CD4-positive, alpha-beta T cell treated with Interleukin-10 for 1 hour (primary cell): ENCODE measurements at places on chromosomes 5 and 9.

DNA sequence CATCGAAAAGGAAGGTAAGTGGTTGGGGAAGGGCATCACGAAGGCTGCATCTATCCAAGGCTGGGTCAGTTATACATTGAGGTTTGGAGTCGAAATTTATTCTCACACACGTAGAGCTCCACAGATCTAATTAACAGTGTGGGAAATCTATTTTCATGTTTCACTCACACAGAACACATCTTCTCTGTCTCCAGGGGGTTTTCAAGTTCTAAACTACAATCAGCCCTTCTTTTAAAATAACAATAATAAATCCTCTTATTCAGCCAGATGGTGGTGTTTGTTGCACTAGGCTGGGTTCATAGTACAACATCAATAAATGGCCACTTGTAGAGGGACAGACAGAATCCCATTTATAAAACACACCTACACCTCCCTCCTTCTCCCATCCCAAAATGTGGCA, 174.5 kb upstream of the KLF9 start:
- DNase-seq = no peak

DNA sequence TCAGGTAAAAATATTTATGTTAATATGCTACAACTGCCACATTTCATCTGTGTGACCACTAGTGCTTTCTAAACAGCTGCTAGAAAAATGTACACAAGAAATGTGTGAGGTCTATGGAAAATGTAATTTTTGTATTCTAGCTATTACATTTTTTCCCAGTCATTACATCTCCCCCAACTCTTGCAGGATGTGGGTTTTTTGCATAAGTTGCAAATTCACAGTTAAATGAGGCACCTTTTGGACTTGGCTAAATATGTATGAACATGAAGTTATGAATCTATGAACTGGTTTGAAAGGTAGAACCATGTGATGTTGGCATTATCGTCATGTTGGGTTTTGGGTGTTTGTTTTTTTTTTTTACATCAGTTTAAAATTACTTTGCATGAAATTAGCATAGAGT, 590.4 kb upstream of the WWC1 start:
- no peak for DNase-seq

DNA sequence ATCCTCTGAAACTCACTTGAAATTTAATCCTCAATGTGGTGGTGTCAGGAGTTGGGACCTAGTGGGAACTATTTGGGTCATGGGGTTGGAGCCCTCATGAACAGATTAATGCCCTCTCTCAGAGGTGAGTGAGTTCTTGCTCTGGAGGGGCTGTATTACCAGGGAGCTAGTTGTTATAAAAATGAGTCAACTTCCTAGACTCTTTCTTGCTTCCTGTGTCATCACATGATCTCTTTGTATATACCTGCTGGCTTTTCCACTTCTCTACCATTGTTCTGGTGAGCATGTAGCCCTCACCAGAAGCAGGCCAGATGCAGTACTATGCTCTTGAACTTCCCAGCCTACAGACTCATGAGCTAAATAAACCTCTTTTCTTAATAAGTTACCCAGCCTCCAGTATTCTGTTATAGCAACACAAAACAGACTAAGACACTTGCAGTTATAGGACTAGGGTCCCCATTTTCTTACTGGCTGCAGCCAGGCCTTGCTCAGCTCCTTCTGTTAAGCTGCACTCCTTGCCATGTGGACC, 127.5 kb downstream of the SUSD1 start:
- no peak for DNase-seq

DNA sequence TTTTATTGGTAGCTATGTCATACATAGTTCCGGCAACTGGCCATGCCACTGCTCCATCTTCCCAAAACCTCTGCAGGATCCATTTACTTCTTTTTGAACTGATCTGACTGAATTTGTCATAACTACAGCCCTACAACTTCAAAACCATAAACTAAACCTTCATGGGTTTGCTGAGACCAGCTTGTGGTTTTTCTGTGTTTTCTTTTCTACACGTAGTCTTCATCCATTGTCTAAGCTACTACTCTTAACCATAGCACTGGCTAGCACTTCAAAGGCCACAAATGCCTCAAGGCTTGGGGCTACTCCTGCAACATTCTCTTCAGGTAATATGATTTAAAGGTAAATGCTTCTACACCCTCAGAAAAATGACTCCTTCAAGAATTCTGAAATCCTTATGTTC, 9.0 kb upstream of the KIF2A start:
- DNase-seq = no peak

- no peak for DNase-seq
Measured at GRCh38 chr9:16029796-16030363, 477.0 kb downstream of the CCDC171 start.

GRCh38 chr5:59449905-59450644, 443.5 kb downstream of the PDE4D start:
- DNase-seq = no peak

DNA sequence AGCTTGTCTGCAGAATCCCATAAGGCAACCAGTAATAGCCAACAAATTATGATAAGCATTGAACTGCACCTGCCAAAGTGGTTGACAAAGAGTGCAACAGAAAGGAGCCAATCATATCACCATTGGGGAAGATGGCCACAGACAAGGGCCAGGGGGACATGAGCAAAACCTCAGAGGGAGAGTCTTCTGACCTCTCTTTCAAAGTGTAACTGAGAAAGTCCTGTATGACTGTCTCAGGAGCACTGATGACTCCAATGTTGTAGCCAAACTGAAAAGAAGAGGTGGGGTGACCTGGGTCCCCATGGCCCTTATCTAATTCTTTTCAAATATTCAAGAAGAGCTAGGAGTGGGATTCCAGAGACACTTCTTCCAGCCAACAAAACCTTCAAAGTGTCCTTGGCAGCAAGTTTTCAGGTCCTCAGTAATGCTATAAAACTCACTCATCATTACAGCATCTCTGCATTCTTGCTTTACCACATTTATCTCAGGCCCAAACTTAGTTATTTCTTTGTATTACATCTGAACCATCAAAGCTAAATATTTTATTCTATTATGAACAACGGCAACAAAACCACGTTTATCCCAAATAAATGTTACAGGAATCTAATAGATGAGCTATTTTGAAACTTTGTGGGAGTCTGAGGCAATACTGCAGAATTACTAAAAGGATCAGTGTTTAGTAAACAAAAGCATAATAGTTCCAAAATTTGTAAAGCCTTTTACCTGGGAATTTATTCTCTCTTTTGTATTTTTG, 24.4 kb downstream of the FBLL1 start:
- DNase-seq = no peak

DNA sequence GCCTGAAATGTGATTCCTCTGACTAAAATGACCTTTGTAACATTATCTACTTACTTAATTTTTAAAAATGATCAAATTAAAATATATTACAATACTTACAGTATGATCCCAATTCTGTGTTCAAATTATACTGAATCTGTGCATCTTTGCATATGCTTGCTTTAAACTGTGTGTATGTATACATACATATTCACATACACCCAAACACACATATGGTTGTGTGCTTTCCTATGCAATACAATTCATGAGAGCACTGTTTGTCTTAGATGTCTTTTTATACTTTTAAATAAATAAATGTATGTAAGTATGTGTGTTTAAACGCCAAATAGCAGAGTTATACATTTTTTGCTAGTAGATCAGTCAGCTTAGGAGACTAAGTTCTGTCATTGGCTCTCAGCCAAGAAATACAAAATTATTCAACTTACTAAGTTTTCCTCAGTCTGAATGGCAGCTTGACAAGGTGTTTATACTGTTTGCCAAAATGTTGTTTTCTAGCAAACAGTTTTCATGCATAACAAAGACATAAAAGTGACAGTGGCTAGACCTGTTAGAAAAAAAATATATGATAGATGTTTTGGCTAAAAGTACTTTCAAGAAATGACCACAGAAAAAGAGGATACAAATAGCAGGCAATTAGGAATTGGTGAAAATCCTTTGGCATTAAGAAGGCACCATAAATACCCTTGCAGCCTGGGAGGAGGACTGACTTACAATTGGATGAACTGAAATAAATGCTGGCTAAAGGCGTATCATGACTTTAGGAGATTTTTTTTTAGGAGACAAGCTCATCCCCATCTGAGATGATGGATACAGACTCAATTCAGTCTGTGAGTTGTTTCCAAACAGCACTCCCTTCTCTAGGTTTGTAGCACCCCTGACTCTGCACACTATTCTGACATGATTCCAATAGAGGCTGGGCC, 7.9 kb downstream of the TICAM2 start:
- no peak for DNase-seq

GRCh38 chr9:22037954-22038690, 29.0 kb upstream of the CDKN2B start:
- peak; percentile 44 for DNase-seq

GRCh38 chr9:32581512-32582143, 8.7 kb upstream of the NDUFB6 start:
- peak; percentile 58 for DNase-seq

DNA sequence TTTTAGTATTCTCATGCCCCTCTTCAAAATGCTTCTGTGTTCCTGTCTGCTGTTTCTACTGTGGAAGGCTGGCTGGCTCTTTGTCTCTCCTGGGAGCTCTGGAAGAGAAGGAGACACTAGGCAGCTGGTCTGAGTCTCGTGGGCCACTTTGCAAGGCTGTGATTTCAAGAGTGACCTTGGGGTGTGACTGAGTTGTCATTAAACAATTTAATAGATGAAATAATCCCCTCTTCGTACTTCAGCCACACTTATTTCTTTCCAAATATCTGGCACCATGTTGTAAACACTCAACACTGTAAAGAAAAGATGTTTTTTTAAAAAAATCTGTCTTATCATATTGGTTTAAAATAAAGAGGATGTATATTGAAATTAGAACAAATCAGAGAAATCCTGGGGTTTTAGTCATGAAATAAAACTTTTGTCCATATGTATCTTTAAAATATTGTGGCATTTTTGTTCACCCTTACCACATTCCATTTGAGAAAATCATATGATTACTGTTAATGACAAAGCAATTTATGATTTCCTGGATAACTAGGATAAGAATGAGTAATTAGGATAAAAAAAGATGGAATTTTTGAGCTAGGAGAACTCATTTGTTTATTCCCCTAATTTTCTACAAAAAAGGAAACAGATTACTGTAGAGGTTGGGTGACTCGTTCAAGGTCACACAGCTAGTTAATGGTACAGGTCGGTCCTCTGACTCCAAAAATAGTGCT, 200.8 kb downstream of the MAT2B start:
- no peak for DNase-seq

DNA sequence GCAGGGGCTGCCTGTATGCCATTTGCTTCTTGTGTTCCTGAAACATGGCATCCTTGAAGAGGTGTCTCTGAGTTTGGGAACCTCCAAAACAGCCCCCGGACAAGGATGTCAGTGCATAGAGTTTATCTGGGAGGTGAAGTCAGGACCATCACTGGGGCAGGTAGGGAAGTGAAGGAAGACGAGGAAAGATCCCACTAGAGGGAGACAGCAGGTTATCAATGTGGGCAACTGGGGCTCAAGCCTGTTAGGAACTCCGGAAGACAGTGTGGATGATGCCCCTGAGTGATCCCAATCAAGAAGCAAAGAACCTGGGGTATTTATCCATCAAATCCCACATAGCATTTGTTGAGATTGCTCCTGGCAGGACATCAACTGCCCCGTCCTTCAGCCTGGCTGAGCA, 233.1 kb downstream of the AGTPBP1 start:
- no peak for DNase-seq

DNA sequence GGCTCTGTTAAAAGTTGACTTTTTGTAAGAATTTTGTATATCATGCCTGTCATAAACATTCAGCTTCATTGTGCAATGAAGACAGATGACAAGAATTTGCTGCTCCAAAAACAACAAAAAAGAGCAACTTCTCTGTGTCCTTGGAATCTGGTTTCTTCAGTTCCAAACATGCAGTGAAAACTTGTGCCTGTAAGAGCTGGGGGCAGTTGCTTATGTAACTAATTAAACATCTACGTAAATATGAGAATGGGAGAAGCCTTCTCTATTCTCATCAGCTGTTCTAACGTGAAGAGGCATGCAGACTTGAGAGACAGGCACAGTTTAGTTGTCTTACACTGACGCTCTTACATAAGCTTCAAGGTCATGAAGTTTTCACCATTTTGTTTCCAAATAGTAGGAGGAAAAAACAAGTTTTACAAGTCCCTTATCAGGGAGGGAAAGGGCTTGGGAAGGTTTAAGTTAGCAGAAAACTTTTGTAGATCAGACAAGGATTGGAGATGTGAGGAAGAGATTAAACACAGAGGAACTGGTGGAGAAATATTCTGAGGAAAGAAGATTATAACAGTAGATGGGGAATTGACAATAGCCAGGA, 170.4 kb downstream of the RFK start:
- no peak for DNase-seq

GRCh38 chr5:171692107-171692506, 93.5 kb upstream of the SMIM23 start:
- DNase-seq = no peak

GRCh38 chr9:104389341-104389740, 114.7 kb upstream of the OR13F1 start:
- no peak for DNase-seq

DNA sequence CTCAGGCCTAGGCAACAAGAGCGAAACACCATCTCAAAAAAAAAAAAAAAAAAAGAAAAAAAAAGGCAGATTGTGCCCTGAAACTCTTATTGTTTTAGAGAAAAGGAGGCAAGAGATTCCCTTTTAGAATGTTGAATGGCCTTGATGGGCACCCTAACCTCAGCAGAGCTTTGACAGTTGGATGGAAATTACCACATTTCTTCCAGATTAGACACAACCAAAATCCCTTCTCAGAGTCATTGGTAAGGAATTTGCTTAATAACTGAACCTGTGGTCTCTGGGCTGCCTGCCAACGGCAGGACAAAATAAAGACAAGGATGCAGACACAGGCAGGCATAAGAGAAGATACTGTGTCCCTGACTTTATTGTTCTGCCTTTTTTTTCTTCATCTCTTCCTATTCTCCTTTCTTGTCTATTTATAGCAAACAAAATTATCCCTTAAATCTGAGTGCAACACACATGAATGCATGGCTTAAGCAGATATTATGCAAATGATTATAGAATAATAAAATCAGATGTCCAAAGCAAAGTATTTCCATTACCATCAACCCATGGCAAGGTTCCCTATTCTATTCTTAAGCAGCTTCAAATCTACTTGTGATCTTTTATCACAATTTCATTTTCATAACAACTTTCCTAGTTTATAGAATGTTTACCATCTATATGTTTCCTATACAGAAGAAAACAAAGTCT, 37.3 kb upstream of the TRIO start:
- DNase-seq = no peak

- DNase-seq = no peak
Measured at GRCh38 chr5:94028001-94028400, 286.6 kb upstream of the POU5F2 start.

DNA sequence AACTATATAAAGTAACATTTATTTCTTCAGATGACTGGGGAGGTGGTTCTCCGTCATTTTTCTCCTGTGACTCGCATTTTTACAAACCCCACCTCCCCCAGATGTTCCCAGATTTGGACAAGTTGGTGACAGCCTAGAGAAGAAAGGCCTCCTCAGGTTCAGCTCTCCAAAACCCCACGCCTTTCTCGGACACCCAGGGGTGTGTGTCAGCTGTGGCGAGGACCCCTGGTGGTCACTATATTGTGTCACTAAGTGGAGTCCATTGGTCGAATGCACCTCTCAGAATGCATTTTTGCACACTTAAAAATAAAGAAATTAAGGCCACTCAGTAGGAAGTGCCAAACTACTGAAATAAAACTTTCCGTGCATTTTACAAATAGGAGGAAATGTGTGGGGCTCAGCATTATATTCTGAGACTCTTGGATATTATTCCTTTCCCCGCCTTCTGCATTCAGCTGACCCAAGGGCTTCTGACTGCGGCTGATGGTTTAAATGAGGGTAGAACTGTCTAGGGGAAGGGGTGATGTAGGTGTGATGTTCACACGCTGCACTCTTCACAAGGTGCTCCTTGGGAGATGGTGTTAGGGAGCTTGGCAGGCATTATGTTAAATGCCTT, 47.6 kb downstream of the ACO1 start:
- peak; percentile 43 for DNase-seq
